ENCODE measurements at places on chromosomes 6 and 20. TPM values are rescaled to one million over a fixed set of nuclear protein-coding genes. Genes with fewer than 3 reads are reported as not detected.

Gene MRAP2
- total RNA-seq, result 0.34 TPM

Gene PDE7B
- not detected for total RNA-seq

Gene SEL1L2
- total RNA-seq, result not detected

Gene ZNF512B
- 28.9 TPM for total RNA-seq

Gene ID4
- total RNA-seq, result 29.3 TPM

Gene BPI
- total RNA-seq, result not detected

Gene CHMP4B
- total RNA-seq, result 68.5 TPM

Gene TBX18
- 14.6 TPM for total RNA-seq

Gene SLC35D3
- not detected for total RNA-seq

Gene ETV7
- 0.58 TPM for total RNA-seq

Gene DEFB116
- not detected for total RNA-seq

Gene ANGPT4
- not detected for total RNA-seq

Gene MCCD1
- total RNA-seq, result not detected

Gene IPCEF1
- 1.6 TPM for total RNA-seq

Gene SIGLEC1
- not detected for total RNA-seq

Gene MYH7B
- 0.34 TPM for total RNA-seq

Gene MUC21
- total RNA-seq, result not detected

Gene CGA
- total RNA-seq, result not detected

Gene RREB1
- 61.6 TPM for total RNA-seq

Gene PLCG1
- 174 TPM for total RNA-seq

Gene CAPN11
- total RNA-seq, result not detected

Gene CST7
- not detected for total RNA-seq

Gene TMEM170B
- total RNA-seq, result 11.4 TPM

Gene SLC17A3
- not detected for total RNA-seq

Gene RSPH9
- 0.11 TPM for total RNA-seq

Gene GJA1
- 120 TPM for total RNA-seq

Gene SLC22A1
- 3.3 TPM for total RNA-seq

Gene MYL9
- 0.11 TPM for total RNA-seq

Gene GPR6
- total RNA-seq, result not detected

Gene SCAF8
- 51.5 TPM for total RNA-seq

Gene CAGE1
- 0.19 TPM for total RNA-seq

Gene FANCE
- total RNA-seq, result 19.2 TPM

Gene RPS10
- 1,497 TPM for total RNA-seq

Gene BHLHE23
- total RNA-seq, result not detected

Gene NOP56
- 704 TPM for total RNA-seq

Gene MROH8
- total RNA-seq, result 2.0 TPM

Gene TRAPPC3L
- not detected for total RNA-seq

Gene SAMD10
- 7.2 TPM for total RNA-seq

Gene MUCL3
- not detected for total RNA-seq

Gene GMDS
- 13.8 TPM for total RNA-seq

Gene GPR63
- 4.1 TPM for total RNA-seq

Gene LTV1
- 51.8 TPM for total RNA-seq

Gene KCNQ2
- 6.6 TPM for total RNA-seq

Gene KHDC1L
- not detected for total RNA-seq

Gene RPS6KA2
- total RNA-seq, result 37.8 TPM

Gene C20orf144
- total RNA-seq, result 0.13 TPM

Gene AVP
- total RNA-seq, result not detected

Gene DYNLT1
- total RNA-seq, result 138 TPM

Gene EFCAB8
- total RNA-seq, result 0.13 TPM

Gene HLA-DRB5
- not detected for total RNA-seq

Gene ZBTB12
- 21.3 TPM for total RNA-seq

Gene LPA
- total RNA-seq, result not detected

Gene MBOAT1
- total RNA-seq, result 6.3 TPM

Gene PNLDC1
- total RNA-seq, result not detected

Gene RNASET2
- 11.9 TPM for total RNA-seq

Gene DYNLRB1
- 144 TPM for total RNA-seq

Gene CLIC5
- total RNA-seq, result not detected

Gene TRERF1
- 10.8 TPM for total RNA-seq

Gene SLC2A4RG
- total RNA-seq, result 71.0 TPM

All from A673 (cell line).